ENCODE measurements at places on chromosomes 6 and 20.

DNA sequence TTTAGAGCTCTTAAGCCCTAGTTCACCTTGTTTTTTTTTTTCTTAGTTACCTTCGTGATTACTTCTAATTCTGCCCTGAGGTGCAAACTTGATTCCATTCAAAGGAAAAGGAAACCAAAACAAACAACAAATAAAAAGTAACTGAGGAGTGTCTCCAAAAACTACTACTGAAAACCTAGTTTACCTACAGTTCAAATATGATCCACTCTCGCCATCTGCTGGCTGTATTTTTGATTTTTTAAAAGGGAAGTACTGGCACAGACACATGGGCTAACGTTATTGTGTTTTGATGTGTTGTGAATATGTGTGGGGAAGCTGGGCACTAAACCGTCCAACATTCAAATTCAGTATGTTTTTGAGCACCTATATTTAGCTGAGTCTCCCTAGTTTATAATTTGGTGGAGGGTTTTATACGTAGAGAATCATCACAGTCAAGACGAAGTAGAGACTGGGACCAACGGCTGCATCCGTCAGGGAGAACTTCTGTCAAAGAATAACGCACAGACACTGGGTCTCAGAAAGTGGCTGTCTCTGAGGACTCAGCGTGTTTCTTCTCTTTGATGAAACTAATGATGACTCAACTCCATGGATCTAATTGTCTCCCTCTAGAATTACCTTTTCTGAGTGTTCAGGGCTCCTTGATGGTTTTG is 373.5 kb upstream of the BTBD3 start:
- DNase-seq = peak; percentile 46

DNA sequence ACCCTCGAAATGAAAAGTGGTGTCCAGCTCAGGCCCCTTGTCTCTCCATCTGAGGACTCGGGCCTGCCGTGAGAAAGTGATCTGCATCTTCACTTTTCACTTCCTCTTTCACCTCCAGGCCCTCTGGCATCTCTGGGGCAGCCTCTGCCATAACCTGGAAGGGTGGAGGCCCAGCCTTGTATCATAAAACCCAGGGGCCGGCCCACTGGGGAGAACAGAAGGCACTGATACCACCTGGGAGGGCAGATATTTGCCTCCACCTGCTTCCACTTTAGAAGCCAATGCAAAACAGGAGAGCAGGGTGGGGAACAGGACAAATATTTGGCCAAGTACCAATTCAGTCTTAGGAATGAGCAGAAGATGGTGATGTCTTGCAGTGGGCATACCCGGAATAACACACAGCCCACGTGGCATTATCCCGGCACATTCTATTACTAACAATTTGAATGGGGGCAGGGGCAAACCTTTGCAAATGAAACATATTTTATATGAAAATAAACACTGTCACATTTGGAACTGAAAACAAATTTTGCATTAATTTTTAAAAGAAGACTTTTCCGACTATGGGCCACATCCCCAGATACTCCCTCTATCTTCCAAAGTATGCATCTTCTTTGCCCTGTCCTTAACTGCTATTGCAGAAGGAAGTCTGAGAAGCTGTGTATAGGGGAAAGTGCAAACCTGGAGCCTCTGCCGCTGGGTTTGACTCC is 69.2 kb upstream of the TBC1D7 start:
- peak; percentile 54 for DNase-seq

DNA sequence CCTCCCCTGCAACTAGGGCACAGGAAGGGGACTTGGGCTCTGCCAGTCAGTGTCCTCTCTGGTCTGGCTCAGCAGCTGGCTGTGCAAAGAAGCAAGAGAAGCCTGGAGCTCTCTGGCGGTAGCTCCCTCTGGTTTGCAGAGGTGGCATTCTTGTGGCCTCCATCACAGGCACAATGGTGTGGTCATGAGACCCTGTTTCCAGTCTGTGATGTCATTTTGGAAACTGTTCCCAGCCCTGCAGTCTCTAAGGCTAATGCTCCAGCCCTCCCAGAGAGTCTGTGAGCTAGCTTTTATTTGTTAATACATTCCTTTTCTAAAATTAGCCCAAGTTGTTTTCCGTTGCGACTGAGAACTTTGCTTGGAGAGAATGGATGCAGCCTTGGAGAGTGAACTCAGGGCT is 69.5 kb upstream of the FOXQ1 start:
- DNase-seq = no peak

- DNase-seq = no peak
These were observed 113.5 kb upstream of the PHACTR1 start for GRCh38 chr6:12602951-12603672.

GRCh38 chr6:121389419-121389818 is 46.0 kb upstream of the GJA1 start:
- DNase-seq = no peak

- DNase-seq = no peak
These were observed 105.6 kb downstream of the ELOVL4 start for GRCh38 chr6:79841577-79842375.

- DNase-seq = no peak
These were observed 17.1 kb downstream of the MRPL14 start for GRCh38 chr6:44110005-44110676.

- no peak for DNase-seq
These were observed 38.0 kb upstream of the VGLL2 start for GRCh38 chr6:117227245-117227962.

DNA sequence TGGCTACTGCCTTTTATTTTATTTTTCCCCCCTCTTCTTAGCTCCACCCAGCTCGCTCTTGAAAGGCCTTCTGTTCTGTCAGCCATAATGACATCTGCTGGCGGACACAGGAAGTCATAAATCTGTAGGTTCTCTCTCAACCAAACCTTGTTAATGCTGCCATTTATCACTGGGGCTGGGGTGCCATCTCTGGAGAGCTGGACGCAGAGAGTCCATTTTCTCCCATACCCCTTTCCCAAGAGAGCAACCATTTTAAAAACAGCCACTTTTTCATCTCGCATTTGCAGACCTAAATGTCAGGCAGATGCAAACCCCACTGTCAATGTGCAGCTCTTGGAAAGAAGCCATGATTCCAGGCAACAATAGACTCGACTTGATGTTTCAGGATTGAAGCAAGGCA is 13.0 kb upstream of the TSHZ2 start:
- DNase-seq = no peak

- DNase-seq = no peak
These were observed 35.7 kb upstream of the CDH22 start for GRCh38 chr20:46343975-46344357.

DNA sequence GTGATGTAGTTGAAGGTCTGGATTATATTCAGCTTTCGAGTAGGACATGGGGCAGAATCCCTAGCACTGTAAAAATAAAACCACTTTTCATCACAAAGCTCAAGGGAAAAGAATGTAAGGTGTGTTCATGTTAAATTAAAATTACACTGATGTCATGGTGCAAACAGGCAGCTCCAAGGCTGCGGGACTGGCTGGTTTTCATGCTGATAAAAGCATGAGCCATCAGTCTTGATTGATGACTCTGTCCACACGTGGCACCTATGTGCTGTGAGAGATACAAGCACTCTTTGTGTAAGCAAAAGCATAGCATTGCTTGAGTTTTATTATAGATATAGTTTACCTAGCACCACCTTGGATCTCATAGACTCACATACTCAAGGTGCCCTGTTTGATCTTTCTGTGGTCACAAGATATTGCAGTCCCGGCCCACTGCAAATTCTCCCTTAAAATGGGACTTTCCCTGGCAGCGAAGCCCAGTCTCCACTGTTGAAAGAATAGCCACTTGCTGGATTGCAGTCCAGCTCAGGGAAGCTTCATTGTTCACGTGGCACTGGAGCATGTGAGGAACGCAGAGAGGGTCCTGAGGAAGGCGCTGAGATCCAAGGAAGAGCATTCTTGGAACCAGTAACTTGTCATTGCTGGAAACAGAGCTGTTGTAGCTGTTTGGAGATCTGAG is 90.6 kb downstream of the TIAM2 start:
- no peak for DNase-seq

- no peak for DNase-seq
These were observed 11.0 kb upstream of the HDGFL1 start for GRCh38 chr6:22558288-22558882.

DNA sequence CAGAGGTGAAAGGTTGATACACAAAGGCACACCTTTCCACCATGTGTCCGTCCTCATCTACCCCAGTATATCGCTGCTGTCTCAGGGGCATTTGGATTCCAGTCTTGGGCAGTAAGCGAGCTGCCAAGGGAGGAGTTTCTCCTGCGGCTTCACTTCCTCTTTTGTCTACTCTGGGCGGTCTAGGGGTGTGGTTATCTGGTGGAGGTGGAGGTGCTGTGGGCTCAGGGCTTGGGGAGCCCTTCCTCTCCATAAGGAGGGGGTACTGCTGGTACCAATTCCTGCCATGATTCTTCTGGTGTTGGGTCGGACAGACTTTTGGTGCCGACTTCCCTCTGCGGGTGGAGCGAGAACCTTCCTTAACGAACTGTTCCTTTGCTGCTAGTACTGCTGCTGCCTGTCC is 31.9 kb upstream of the FABP7 start:
- no peak for DNase-seq

GRCh38 chr6:35240838-35241801 is 18.4 kb upstream of the ZNF76 start:
- DNase-seq = peak; percentile 88

DNA sequence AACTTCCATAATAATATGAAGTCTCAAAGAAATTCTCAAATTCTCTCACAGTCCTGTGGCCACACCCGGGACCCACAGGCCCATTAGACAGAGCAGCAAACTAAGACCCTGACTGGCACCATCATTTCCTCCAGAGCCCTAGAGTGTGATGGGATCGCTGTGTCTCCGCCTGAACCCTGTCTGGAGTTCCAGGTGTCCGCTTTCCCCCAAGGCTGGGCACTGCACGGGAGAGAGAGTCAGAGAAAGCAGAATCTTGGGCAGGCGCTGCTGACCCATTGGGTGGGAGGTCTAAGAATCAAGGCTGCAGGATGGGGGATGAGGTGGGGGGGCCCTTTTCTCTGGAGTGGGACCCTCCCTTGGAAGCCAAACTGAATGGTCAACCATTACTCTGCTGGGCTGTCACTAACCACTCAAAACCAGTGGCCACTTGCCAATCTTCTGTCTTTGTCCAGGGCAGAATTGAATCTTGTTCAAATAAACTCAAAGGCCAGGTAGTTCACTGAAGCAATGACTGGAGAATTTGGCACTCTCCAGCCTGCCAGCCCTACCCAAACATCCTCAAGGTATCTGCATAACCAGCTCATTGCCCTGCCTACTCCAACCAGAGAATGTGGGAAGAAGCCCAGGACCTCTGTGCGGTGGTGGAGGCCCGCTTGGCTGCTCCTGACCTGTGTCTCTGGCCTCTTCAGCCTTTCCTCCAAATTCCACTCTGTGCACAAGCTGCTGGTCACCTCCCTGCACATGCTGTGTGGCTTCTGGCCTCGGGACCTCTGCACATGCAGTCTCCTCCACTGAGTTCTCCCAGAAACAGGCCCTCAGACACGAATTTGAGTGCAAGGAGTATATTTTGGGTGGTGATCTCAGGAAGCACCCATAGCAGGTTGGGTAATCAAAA is 141.1 kb downstream of the CEBPB start:
- DNase-seq = no peak

DNA sequence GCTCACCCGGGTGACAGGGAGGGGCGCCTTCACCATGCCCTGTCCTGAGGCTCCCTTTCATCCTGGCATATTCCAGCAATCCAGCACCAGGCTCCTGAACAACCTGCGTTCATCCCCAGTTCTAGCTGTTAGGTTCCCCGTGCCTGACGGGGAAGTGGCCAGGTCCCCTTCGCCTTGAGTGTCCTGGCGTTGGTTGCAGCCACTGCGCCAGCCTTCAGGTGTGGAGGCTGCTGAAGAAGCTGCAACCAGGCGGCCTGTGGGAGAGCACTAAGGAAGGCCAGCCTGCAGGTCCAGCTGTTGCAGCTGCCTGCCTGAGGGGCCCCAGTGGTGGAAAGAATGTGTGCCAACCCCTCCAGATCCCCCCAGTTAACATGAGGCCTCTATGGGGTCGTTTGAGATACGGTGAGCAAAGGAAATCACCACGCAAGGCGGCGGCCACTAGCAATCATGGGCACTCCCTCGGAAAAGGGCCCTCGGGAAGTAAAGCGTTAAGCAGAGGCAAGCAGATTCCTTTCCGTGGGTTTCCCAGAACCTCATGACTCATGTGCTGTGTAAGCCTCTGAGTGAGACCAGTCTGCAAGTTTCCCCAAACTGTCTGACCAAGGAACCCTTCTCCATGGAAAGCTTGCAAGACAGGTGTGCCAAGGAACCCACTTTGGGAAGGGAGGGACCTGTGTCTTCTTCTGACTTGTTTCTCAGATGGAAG is 320.8 kb downstream of the TAF4 start:
- DNase-seq = no peak

DNA sequence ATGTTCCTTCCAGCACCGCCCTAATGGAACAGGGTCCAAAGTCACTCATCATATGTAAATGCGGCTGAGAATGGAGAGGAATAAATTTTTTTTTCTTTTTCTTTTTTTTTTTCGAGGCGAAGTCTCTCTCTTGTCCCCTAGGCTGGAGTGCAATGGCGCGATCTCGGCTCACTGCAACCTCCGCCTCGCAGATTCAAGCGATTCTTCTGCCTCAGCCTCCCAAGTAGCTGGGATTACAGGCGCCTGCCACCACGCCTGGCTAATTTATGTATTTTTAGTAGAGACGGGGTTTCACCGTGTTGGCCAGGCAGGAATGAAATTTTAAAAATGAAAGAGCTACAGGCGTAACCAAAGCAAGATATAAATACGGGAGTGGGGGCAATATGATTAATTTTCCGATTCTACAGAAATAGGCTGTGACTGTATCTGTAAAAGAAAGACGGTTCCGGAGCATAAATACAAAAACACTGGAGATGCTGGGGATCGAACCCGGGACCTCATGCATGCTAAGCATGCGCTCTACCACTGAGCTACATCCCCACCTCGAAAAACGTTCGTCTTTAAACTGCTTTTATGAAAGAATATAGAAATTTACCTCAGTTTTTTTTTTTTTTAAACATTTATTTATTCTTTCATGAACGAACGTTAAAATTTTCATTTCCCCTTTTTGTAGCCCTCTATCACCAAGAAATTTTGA is 132.2 kb downstream of the GPX5 start:
- peak; percentile 72 for DNase-seq

- DNase-seq = no peak
These were observed 3.1 kb downstream of the DNAAF9 start for GRCh38 chr20:3404402-3404801.

DNA sequence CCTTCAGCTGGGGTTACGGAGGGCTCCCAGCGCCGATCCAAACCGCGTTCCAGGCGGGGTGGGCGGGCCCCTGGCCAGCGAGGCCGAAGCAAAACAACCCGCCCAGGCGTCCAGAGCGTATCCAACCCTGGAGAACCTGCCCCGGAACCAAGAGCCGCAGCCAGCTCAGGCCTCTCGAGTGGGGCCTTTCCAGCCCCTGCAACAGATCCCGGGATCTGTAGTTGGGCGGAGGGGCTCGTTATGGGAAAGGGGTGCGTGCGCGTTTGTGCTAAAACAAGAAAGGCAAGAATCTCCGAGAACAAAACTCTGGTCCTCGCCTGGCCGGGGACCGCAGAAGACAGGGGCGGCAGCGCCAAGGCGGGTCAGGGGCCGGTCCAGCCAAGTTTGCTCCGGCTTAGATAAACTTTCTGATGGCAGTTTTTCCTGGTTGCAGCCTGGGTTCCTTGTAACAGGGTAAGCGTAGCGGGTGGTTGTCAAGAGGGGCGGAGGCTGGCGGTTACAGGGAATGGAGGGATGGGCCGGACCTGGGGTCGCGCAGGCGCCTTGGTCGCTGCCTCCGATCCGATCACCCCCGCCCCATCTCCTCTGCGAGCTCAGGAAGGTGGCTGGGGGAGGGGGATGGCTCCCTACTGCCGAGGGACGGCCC is 448 bp upstream of the RIN2 start:
- DNase-seq = peak; percentile 47

- DNase-seq = peak; percentile 18
These were observed 41.7 kb downstream of the PTCHD4 start for GRCh38 chr6:48069280-48069679.

GRCh38 chr20:58461899-58462298 is 53.3 kb downstream of the APCDD1L start:
- no peak for DNase-seq

Measured in D341Med (cell line).